ENCODE measurements at places on chromosomes 2 and 18.

DNA sequence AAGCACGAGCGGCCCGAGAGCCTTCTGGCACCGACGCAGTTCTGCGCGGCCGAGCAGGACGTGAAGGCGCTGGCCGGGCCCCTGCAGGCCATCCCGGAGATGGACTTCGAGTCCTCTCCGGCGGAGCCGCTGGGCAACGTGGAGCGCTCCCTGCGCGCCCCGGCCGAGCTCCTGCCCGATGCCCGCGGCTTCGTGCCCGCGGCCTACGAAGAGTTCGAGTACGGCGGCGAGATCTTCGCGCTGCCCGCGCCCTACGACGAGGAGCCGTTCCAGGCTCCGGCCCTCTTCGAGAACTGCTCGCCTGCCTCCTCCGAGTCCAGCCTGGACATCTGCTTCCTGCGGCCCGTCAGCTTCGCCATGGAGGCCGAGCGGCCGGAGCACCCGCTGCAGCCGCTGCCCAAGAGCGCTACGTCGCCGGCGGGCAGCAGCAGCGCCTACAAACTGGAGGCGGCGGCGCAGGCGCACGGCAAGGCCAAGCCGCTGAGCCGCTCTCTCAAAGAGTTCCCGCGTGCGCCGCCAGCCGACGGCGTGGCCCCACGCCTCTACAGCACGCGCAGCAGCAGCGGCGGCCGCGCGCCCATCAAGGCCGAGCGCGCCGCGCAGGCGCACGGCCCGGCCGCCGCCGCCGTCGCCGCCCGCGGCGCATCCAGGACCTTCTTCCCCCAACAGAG is 70.4 kb downstream of the ARHGEF33 start:
- peak; percentile 75 for DNase-seq

GRCh38 chr2:75464348-75464946 is 96.3 kb downstream of the EVA1A start:
- DNase-seq: no peak

GRCh38 chr2:148848146-148848545 is 26.9 kb upstream of the KIF5C start:
- DNase-seq: no peak

GRCh38 chr2:160507046-160507407 is 13.4 kb upstream of the RBMS1 start:
- DNase-seq: no peak

DNA sequence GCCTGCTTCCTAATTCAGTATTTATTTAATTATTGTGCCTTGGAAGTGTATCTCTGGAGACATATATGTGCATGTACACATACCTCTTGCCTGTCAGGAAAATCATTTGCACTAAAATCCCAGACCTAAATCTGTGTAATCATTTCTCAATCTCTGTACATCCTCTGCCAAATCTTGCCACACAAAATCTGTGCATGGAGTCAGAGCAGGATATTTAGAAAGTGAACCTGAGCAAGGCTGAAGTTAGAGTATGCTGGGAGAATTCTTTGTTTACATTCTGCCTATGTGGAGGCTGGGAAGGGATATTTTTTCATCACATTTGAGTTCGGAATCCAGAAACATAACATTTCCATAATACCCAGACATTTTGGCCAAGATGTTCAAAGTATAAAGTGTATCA is 9.3 kb downstream of the XRCC5 start:
- DNase-seq: no peak

- no peak for DNase-seq
Measured at GRCh38 chr18:13530879-13531387, 195.4 kb downstream of the FAM210A start.

DNA sequence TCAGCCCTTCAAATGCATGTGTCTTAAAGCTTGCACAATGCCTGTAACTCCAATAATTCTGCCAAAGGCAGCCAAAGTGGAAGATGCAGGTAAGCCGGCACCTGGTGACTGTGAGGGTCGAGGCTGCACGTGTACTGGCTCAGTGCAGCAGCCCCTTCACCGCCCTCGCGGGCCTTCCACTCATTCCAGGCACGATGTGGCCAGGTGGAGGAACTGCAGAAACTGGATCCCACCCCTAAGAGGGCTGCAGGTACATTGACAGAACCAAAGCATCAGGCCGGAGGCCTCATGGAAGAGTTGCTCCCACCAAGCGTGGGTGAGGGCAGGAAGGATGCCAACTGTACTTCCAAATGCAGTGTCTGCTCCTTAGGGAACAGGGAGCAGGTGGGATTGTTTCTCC is 253.4 kb downstream of the HDAC4 start:
- DNase-seq: no peak

DNA sequence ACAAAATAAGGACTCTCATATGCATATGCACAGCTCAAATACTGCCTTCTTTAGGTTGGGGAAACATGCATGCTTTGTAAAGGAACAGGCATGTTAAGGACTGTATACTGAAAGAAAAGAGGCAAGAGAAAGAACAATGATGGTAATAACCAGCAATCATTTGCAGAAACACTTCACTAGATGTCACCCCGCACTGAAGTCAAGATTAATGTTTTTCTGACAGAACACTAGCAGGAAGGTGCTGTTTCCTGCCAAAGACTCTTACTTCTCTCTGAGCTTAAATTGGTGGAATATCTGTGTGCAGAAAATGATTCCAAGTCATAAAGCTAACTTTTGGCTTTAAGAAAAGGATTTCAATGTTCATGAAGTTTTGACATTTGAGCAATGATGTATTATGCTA is 19.3 kb upstream of the CSRNP3 start:
- no peak for DNase-seq

- no peak for DNase-seq
Measured at GRCh38 chr18:33700513-33700976, 122.5 kb downstream of the ASXL3 start.

DNA sequence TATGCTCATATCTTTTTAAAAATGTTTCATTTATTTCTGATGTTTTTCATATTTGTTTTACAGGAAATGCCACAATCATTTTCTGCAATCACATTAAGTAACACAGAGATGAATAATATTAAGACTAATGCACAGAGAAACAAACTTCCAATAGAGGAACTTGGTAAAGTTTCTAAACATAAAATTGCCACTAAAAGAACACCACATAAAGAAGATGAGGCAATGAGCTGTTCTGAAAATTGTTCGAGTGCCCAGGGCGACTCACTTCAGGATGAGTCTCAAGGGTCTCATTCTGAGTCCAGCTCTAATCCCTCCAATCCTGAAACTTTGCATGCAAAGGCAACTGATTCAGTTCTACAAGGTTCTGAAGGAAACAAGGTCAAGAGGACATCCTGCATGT is 70.4 kb downstream of the APLF start:
- DNase-seq: no peak

DNA sequence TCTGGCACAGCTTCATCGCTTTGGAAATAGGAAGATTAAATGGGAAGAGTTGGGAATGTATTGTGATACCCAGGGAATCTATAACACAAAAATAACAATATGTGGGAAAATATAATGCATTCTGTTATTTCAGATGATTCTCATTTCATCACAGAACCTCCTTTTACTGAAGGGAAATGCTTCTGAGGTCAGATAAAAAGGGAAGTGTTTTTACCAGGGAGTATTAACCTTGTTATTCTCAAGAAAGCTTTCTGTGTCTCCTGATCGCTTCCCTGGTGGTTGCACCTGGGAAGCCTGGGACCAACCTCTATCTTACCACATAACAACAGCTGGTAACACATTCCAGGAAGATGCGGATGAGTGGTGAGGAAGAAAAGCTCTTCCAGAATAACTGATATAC is 47.2 kb downstream of the SCG2 start:
- DNase-seq: no peak

DNA sequence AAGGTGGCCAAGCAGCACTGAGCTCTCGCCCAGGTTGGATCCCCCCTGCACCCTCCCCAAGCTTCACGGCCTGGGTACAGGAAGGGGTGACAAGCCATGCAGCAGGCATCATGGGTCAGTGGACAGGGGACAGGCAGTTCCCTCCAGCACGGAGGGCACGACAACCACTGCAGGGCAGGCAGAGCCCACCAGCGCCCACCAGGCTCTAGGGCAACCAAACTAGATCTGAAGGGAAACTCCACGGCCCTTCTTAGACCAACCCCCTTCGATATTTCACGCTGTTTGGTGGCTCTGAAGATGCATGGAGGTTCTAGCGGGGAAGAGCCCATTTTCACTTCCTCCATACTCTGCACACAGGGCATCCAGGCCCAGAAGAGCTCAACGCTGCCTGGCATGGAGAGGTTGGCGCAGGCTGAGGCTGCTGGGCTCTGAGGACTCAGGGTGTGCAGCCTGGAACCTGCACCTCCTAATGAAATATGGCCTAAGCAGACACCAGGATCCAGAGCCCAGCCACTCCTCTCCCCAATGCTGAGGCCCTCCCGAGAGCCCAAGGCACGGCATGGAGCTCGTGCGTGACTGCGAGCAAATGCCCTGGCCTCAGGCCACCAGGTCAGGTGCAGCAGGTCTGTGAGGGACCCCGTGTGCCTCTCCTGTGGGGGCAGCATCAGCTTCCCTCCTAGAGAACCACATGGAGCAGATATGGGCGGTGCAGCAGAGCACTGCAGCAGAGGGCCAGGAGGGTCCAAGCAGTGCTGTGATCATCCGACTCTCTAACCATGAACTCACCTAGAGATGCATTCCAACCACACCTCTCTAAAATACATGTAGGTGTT is 8.7 kb upstream of the MTERF4 start:
- peak; percentile 30 for DNase-seq

- DNase-seq: no peak
Measured at GRCh38 chr2:201572846-201573508, 70.3 kb downstream of the TMEM237 start.

GRCh38 chr2:57906152-57906732 is 140.4 kb upstream of the VRK2 start:
- DNase-seq: no peak

DNA sequence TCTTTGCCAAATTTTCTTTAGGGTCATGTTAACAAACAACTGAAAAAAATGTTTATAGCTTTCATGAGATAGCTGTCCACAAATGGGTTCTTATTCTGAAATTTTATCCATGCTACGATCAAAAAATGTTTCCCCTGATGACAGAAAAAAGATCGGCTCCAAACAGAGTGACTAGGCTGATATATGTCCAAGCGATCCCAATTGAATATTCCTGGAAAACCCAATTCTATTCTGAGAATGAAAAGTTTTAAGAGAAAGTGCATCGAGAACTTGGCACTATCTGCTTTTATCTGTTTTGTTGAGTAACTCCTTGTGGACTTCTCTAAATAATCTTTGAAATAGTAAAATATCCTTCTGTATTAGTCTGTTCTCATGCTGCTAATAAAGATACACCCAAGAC is 19.1 kb downstream of the KCNE4 start:
- no peak for DNase-seq

GRCh38 chr2:84283506-84283905 is 175.6 kb downstream of the SUCLG1 start:
- DNase-seq: no peak

- no peak for DNase-seq
Measured at GRCh38 chr2:218709908-218710307, 727 bp upstream of the TTLL4 start.

GRCh38 chr2:131092458-131093005 is 728 bp downstream of the FAM168B start:
- DNase-seq: peak; percentile 63

- no peak for DNase-seq
Measured at GRCh38 chr2:174788291-174788929, 24.1 kb upstream of the CHRNA1 start.

GRCh38 chr2:239723486-239724193 is 301.5 kb downstream of the NDUFA10 start:
- no peak for DNase-seq

All from stimulated activated CD8-positive, alpha-beta memory T cell treated with anti-CD3 and anti-CD28 coated beads, Interleukin-4, amount 100 ng/mL, for 48 hours (primary cell).